Activated CD4-positive, alpha-beta T cell treated with anti-CD3 and anti-CD28 coated beads, Interleukin-2, amount 50 U/mL, for 4 hours (primary cell): ENCODE measurements at places on chromosomes 12 and 14.

GRCh38 chr12:109586385-109587296 lies 13.0 kb downstream of the MVK start:
- no peak for DNase-seq

DNA sequence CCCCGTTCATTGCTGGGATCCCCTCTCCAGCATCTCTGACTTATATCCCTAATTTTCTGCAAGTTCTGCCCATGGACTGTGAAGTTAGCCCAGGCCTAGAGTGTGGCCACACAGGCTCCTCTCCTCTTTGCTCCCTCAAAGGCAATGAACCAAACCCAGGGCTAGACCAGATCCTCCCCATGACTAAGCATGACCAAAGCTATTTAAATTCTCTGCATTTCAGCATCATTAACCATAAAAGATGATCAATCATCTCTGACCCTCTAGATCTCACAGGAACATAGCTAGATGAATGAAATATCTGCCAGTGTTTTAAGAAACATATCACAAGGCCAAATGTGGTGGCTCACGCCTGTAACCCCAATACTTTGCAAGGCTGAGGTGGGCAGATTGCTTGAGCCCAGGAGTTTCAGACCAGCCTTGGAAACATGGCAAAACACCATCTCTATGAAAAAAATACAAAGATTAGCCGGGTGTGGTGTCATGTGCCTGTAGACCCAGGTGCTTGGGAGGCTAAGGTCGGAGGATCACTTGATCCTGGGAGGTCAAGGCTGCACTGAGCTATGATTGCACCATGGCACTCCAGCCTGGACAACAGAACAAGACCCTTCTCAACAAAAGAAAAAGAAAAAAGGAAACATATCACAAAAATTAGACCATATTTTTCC lies 2.2 kb upstream of the KRT3 start:
- DNase-seq = no peak

DNA sequence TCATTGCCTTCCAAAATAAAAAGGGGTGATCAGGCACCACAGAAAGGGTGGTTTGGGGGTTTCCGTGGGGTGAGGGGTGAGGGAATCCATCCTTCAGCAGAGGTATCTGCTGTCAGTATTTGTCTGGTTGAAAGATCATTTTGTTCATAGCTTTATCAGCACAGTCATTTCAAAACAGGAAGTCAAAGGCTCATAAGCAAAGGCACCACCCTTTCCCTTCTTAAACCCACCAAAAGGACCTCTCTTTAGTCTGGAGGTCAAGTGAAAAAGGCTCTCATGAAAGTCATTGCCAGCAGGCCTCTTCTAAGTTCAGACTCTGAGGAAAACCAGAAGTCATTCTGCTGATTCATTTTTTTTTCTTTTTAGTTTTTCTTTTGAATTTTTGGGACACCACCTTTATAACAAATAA lies 6.2 kb downstream of the CHST11 start:
- DNase-seq = no peak

GRCh38 chr12:14810953-14811483 lies 3.0 kb downstream of the SMCO3 start:
- DNase-seq = no peak
